DMS153 (cell line): ENCODE measurements at places on chromosomes 12 and 14.
A peak's percentile ranks its signal among the peaks of the same experiment; 100 is the strongest.

DNA sequence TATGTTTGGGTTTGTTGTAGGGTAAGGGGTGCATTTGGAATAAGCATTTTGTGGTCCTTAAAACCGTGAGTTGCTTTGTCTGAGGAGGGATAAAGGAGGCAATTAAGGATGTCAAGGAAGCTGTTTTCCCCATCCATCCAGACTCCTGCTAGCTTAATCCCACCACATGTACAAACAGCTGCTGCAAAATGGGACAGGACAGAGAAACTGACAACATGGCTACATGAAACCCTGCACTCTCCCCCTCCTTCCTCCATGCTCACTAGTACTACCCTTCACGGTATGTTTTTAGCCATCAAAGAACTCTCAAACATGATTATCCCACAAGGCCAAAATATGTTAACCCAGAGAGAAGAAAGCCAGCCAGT, 20.6 kb downstream of the ST8SIA1 start:
- no peak for DNase-seq

GRCh38 chr14:31792726-31793125, 231.5 kb downstream of the NUBPL start:
- no peak for DNase-seq

- peak; percentile 68 for DNase-seq
These were observed 6.4 kb upstream of the ASCL1 start for GRCh38 chr12:102950950-102951619.

DNA sequence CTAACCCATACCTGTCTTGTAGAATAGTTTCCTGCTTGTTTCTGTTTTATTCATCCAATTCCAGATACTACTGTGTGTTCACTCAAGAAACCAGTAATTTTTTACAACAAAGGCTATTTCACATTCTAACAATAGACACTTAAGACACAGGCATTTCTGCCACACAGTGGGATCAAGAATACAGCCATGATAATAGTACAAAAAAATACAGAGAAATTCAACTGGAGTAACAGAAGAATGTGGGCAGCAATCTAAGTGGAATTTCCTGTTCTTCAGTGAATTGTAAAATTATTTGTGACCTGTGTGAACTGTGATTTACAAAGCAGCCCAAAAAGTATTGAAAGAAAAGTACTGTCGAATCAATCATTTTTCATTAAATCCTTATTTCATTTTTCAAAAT, 282.9 kb downstream of the CCER1 start:
- no peak for DNase-seq

DNA sequence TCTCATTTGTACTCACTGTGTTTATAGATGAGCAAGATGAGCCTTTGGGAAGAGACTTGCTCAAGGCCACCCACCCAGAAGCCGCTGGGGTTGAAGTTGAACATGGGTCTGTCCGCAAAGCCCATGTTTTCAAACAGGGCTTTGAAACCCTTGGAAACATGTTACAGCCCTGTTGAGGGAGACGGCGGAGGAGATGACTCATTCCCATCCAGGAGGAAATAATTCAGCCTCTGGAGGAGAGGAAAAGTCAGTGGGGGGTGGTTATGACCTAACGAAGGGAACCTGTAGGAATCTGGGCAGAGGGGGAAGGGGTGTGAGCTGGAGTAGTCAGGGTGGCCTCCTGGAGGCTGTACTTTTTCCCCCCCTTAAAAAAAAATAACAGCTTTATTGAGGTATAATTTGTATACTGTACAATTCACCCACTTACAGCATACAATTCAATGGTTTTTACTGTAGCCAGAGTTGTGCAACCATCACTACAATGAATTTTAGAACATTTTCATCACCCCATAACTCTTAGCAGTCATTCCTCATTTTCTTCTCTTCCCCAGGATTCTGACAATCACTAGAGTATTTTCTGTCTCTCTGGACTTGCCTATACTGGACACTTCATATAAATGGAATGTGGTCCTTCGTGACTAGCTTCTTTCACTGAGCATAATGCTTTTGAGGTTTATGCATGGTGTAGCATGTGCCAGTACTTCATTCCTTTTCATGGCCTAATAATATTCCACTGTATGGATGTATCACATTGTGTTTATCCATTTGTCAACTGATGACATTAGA, 1.9 kb upstream of the RIN3 start:
- DNase-seq: peak; percentile 36

GRCh38 chr12:52953181-52953841, 4.4 kb downstream of the KRT18 start:
- no peak for DNase-seq

- no peak for DNase-seq
These were observed 9.4 kb upstream of the MORN3 start for GRCh38 chr12:121678716-121679300.

DNA sequence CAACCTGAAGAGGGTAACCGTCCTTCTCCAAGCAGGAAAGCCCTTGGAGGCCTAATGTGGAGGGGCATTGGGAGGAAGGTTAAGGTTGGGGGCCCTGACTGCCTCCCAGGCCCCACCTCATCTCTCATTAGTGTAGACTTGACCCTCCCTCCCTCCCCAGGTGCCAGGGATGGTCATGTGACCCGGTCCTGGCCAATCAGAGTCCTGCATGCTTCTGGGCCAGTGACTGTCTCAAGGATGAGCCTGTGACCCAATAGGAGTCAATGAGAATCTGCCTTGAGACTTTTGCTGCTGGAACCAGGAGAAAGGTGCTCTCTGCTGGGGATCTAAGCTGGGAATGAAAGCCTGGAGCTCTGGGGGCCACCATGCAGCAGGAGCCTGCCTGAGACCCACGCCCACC, 70.8 kb downstream of the NCOR2 start:
- DNase-seq: no peak
